ENCODE measurements at places on chromosomes 12 and 14. TPM values are rescaled to one million over a fixed set of nuclear protein-coding genes. Genes with fewer than 3 reads are reported as not detected.

FZD10 gene
- 0.85 TPM for polyA plus RNA-seq

GPR162 gene
- polyA plus RNA-seq: 11.7 TPM

OR10A7 gene
- not detected for polyA plus RNA-seq

ESPL1 gene
- 8.6 TPM for polyA plus RNA-seq

CAPZA3 gene
- 2.1 TPM for polyA plus RNA-seq

KLHL33 gene
- polyA plus RNA-seq: 0.38 TPM

GPR65 gene
- polyA plus RNA-seq: 0.69 TPM

E2F7 gene
- 6.1 TPM for polyA plus RNA-seq

Measured in left lung (tissue), 14 donors.